ENCODE measurements at places on chromosomes 2 and 18.

- no peak for DNase-seq
Measured at GRCh38 chr2:240244543-240244942, 104.1 kb upstream of the OTOS start.

DNA sequence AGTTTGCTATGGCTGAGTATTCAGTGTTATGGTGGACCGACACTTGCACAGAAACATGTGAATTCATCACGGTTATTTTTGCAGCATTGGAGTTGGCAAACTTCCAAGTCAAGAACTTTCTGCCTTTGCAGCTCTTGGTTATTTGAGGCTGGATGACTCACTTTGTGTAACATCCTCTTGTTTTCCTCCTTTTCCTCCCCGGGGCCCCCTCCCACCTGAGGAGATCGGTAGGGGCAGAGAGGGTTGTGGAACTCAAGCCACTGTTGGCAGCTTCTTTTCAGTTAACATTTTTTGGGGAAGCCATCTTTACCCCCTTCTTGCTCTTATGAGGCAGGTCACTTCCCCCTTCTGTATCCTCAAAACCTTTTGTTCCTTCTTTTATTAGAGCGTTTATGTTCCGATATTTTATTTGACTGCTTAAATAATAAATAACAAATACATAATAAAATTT is 48.6 kb downstream of the DDX1 start:
- no peak for DNase-seq

GRCh38 chr2:85795331-85796045 is 41.7 kb downstream of the ATOH8 start:
- DNase-seq: no peak

DNA sequence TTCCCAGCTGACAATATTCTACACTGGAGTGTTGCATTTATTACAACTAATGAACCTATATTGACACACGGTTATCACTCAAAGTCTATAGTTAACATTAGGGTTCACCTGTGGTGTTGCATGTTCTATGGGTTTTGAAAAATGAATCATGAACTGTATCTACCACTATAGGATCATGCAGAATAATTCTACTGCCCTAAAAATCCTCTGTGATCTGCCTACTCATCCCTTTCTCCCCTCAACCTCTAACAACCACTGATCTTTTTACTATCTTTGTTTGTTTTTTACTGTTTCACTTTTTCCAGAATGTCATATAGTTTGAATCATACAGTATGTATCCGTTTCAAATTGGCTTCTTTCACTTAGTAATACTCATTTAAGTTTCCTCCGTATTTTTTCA is 47.6 kb upstream of the TCF7L1 start:
- no peak for DNase-seq

- no peak for DNase-seq
Measured at GRCh38 chr2:238345297-238345968, 25.1 kb downstream of the TRAF3IP1 start.

DNA sequence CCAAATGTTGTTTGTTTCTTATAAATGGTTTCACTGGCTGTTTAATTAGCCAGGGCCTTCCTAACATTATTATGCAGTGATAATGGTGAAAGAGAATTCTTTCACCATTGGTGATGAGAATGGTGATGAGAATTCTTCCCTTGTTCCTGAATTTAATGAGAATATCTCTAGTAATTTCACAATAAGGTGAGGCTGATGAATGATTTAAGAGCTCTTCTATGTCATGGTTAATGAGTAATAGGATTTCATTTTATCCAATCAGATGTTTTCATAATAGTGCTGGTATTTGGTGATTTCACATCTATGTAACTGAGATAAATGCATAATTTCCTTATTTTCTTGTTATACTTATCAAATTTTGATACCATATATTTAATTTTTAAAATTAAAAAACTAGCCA is 535.7 kb upstream of the ZEB2 start:
- no peak for DNase-seq

- DNase-seq: no peak
Measured at GRCh38 chr18:10476338-10476791, 21.9 kb downstream of the APCDD1 start.

- no peak for DNase-seq
Measured at GRCh38 chr2:20491739-20492531, 45.1 kb downstream of the RHOB start.

GRCh38 chr2:101689114-101689825 is 8.2 kb upstream of the MAP4K4 start:
- no peak for DNase-seq

DNA sequence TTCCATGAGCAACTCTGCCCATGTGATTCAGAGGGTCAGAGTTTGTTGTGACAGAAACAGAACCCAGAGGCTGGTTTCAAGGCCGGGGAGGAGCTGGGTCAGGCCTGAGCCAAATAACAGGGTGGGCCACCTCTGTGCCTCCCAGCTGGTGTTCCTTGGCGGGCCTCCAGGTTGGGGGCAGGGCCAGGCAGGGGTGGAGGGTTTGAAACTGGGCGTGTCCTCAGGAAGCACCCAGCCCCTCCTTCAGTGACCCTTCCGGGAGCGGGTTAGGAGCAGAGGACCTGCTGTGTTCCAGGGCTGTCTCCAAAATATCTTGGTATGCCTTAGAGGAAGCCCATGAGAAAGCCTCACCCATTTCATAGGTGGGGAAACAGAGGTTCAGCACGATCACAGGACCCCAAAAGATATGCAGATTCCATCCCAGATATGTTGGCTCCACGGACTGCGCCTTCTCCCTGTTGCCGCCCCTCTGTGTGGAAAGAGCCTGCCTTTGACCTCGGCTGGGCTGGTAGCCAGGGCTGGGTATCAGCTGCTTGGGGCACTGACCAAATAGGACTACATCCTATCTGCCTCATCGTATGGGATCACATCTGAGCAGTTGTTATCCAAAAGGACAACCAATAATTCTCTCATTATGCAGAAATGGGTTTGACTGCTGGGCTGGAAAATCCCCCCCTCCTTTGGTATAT is 74.8 kb upstream of the GLI2 start:
- DNase-seq: no peak

DNA sequence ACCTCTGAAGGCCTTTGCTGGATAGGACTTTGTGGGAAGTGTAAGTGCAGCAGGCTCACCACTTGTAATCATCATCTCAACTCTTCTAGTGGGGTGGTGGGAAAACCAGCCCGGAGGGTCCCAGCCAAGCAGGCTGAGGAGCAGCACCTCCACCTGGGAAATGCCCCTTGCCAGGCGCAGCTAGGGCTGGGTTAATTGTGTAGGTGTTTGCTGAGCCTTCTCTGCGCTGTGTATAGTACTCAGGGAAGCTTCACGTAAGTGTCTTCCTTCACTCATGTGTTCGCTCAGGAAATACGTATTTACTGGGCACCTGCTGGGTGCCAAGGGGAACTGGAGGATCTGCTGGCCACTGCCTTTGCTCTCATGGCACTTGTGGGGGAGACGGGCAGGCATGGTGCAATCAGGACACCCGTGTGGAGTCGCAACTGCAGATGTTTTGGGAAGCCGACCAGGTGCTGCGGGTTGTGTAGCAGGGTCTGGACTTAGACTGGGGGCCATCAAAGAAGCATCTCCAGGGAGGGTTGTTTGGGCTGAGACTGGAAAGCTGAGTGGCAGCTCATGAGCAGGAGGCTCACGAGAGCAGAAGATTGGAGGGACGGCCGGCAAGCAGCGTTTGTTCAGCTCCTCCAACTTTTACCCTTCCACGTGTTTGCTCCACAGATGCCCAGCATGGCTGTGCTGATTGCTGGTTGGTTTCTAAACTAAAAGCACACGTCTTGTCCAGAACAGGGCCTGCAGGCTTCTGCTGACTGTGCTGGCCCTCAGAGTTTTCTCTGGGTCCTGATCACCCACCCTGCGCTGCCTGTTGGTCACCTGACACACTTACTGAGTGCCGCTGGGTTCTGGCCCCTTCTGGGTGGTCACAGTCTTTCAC is 164.6 kb downstream of the LDLRAD4 start:
- DNase-seq: peak; percentile 43

- no peak for DNase-seq
Measured at GRCh38 chr2:156490466-156490840, 54.3 kb downstream of the GPD2 start.

DNA sequence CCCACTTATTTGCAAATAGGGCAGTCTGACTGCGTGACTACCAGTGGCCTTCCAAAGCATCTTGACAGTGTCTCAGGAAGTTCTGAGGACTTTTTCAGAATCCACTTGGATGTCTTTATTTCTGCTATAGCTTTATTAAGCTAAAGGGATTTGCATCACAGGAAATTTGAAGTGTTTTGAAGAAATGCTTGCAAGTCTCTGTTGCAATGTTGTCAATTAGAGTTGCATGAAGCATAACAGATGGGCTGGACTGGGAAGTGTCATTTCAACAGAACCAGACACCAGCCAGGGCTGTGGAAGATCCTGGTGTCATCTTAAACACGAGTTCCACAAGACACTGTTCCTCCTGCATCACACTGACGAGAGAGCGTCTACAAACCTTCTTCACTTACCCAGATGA is 224.5 kb downstream of the EN1 start:
- DNase-seq: no peak

DNA sequence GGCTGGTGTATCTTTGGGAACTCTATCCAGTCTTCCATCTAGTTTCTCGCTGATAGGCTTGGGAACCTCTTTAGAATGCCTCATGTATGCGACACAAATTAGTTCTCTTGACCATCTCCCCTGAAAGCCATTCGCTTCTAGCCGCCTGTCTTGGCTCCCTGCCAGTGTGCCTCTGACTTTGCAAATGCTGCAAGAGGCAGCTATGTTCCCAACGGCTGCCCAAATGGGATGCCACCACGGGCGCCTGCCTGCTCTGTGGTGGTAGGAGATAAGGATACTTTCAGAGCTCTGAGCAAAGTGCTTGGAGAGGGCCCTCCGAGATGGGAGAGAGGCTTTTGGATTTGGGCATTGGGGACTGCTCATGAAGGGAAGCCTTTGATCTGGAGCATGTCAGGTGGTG is 77.7 kb upstream of the IGFBP5 start:
- DNase-seq: no peak

DNA sequence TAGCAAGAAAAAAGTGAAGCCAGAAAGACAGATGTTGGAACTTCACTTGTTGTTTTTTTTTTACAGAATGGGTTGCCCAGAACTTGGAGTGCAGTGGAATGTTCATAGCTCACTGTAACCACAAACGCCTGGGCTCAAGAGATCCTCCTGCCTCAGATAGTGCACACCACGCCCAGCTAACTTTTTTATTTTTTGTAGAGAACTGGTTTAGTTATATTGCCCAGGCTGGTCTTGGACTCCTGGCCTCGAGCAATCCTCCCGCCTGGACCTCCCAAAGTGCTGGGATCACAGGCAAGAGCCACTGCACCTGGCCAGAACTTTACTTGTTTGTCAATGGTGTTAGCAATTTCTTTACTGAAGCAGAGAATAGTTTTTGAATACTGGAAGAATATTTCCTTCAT is 11.9 kb upstream of the ASPRV1 start:
- DNase-seq: no peak

GRCh38 chr2:221716426-221717303 is 144.6 kb upstream of the EPHA4 start:
- DNase-seq: no peak

DNA sequence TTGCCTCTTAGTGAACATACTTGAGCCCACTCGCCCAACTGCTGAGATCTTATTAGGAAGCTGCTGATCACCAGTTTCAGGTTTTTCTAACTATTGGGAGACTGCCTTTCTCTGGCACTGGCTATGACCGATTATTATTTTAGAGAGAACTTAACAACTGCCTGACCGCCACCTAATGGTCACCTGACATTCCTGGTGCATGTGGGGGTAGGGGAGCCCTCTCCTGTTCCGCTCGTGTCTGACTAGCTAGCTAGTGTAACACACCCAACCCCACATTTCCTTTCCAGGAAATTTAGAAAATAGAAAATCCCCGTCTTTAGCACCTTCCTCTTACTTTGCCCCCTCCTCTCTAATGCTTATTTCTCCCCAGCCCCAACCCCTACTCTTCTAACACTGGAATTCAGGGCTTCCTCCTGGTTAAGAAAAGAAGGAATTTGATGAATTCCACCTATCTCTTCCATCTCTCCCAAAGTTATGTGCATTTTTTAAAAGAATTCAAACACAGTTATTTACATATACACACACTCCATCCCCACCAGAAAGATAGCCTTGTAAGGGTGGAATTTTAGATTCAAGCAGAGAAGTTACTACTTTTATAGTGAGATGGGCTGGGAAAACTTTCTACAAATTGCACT is 19.4 kb upstream of the DNER start:
- DNase-seq: no peak

- no peak for DNase-seq
Measured at GRCh38 chr2:156087875-156088274, 244.6 kb downstream of the NR4A2 start.

- no peak for DNase-seq
Measured at GRCh38 chr2:199163613-199164458, 293.9 kb downstream of the SATB2 start.

- DNase-seq: no peak
Measured at GRCh38 chr2:23697256-23698075, 229.5 kb downstream of the ATAD2B start.

GRCh38 chr2:13030606-13031005 is 313.9 kb downstream of the TRIB2 start:
- DNase-seq: no peak

DNA sequence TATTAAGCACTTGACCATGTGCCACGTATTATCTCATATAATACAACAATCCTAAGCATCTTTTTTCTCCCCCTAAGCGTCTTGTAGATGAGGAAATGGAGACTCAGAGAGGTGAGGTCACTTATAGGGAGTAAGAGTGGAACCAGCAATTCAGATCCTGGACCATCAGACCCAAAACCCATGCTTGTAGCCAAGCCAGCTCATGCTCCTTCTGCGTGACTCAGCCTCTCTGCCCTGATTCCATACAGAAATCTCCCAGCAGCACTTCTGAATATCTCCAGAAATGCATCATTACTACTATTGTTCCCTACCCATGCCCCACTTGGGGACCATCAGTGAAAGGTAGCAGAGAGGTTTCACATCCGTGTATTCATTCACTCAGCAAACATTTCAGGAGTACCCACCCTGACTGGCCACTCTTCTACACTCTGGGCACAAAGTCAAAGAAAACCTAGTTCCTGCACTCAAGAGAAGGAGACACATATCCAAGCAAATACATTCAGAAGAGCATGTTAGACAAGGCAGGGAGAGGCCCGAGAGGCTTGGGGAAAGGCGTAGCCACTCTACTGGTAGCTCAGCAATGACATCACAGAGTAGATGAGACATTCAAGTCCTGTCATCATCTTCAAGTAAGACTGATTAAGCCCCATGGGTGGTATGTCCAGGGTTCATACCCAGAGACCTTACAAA is 141.9 kb downstream of the MTCL1 start:
- no peak for DNase-seq

GRCh38 chr2:46194856-46195255 is 102.4 kb upstream of the EPAS1 start:
- DNase-seq: no peak

GRCh38 chr2:118823633-118824032 is 23.8 kb downstream of the EN1 start:
- DNase-seq: no peak

DNA sequence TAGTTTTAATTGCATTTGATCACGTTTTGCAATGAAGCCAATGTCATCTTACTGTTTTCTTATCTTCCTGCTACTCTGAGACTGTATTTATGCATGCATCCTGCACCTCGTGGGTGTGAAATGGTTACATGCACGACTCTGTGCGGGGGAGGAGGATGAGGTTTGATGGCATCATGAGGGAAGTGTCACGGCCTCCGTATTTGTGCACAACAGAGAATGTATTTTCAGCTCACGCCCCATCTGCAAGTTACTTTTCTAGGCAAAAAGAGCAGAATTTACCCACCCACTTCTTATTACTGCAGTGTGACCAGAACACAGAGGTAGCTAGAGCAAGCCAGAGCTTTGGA is 145.1 kb downstream of the TDRD15 start:
- DNase-seq: no peak

All from activated T-cell treated with anti-CD3 and anti-CD28 coated beads, Interleukin-2, amount 50 U/mL, for 48 hours (primary cell).